ENCODE measurements at places on chromosomes 5 and 9.

GRCh38 chr9:105994970-105995369, 300.6 kb downstream of the TMEM38B start:
- DNase-seq: no peak

DNA sequence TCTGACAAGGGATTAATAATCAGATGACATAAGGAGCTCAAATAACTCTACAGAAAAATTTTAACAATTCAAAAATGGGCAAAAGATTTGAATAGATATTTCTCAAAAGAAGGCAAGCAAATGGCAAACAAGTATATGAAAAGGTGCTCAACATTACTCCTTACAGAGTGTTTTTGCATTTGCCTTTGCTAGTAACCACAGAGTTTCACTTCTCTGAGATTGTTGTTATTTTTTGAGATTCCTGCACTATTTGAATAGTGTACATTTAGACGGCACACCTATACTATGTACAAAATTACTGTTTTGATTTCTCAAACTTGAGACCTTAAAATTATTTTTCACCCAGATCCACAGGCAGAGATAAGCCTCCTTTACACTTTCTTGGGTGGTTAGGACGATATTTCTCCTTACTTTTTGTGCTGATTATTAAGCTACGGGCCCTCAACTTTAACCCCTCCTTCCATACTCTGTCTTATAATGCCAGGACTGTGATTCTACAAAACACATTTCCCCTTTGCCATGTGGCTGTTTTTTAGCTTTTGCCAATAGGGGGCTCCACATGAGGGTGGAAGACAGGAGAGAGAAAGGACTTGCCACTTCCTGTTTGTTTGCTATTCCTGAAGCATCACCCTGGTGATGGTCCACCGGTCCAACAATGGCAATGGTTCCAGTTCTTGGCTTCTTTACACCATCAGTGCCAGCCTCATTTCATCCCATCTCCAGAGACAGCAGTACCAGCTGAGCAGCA, 65.0 kb upstream of the DAP start:
- no peak for DNase-seq

DNA sequence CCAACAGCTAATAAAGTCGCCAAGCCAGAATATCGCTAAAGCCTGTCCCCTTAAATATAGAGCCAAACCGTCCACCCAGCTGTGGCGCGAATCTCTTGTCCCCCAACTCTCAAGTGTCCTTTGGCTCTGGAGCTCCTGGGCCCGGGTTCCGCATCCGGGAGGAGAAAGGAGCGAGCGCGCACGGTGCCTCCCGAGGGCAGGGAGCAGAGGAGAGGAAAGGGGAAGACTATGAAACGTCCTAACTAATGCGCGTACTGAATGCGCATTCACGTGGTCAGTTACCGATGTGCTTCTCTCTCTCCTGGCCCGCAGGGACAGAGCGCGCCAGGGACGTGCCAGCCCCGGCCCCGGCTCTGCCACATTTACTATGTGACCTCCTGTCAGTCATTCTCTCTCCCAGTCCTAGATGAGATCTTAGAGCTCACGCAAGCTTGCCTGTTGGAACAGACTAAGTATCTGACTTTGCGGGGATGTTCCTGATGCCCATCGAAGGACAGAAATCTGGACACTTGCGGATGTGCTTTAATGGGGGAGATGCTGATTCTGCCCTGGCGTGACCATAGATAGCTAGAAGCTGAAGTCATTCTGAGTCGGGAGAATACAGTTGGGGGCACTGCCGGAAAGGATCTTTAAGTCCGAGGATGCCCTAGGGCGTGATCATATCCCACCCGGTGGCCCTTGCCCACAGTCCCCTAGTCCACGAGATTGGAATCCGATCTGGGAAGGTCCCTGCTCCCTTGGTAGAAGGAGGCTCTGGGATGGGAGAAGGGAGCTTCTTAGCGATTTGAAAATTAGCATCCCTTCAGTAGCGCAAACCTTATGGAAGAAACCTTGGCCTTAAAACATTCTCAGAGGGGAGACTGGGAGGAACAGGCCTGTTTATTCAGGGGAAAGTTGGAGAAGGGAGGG, 5.7 kb upstream of the EBF1 start:
- no peak for DNase-seq

DNA sequence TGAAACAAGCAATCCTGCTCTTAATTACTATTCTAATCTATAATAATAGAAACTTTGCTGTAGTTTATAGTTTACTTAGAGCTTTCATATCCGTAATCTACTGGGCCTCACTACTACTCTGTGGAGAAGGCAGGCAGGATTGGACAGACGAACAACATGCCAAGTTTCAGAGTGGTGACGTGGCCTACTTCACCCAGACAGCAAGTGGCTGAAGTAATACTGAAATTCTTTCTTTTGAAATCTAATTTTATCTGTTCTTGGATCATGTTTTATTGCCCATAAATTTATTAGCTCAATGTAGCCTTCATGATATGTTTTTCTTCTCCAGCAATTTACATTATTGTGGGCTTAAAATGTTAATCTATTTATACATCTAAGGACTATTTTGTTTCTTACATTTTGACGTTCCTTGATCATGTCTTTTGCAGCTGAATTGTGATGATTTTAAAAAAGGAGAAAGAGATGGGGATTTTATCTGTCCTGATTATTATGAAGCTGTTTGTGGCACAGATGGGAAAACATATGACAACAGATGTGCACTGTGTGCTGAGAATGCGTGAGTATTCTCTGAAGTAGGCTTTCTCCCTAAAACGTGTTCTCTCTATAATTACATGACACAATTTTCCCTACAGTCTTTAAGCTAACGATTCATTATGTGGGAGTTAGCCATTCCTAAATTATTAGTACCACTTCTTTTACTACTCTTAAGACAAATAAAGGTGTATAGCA, 22.4 kb downstream of the SPINK5 start:
- no peak for DNase-seq

DNA sequence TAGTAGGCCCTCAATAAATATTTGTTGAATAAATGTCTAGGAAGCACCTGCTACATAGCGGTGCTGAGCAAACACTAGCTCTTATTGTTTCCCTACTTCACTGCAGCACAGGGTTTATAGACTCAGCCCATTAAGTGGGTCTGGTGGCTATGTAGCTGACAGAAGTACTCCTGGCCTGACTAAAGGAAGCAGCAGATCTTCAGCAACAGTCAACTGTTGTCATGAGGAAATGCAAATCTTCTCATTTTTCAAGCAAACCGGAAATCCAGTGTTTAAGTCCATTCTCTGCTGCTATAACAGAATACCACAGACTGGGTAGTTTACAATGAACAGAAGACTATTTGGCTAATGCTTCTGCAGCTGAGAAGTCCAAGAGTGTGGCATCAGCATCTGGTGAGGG, 2.8 kb upstream of the TEX10 start:
- no peak for DNase-seq

DNA sequence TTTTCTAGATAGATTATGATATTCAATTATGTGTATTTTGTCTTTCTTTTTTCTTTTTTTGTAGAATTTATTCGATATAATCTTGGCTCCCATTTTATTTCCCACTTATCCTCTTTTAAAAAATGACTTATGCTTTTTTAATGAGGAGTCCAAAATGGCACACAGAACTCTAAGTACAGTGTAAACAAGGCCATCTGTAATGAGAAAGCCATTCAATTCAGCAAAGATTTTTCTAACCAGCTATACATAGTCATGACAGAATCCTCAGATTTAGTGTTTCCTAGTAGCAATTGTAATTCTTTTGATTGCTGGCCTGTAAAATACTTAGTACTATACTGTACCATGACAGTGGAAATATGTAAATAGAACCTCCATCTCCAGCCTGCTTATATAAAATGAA, 651.4 kb downstream of the RAB3C start:
- DNase-seq: no peak

DNA sequence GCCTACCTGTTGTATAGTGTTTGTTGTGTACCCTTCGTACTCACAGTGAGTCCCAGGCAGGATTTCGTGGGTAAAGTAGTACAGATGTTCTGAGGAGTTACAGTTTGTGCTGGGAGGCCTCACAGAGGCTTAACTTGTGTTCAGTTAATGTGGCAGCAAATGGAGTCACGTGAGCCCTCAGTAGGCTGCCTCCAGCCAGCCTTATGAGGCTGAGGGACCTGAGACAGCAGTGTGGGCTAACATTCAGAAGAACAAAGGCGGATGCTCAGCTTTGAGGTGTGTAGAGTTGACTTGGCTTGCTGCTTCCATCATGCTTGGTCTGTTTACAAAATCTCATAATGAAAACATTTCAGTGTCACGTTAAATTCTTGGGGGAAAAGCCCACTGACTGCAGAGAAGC, 118.1 kb downstream of the TRIO start:
- DNase-seq: no peak

DNA sequence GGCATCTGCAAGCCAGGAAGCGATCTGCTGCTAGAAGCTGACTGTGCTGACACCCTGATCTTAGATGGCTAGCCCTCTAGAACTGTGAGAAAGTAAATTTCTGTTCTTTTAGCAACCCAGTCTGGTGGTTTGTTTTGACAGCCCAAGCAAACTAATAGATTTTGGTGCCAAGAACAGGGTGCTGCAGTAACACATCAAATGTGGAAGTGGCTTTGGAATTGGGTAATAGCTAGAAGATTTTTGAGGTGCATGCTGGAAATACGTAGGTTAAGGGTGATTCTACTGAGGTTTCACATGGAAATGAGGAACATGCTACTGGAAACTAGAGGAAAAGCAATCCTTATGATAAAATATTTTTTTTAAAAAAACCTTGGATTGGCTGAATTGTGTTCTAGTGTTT, 153.5 kb upstream of the SH3GL2 start:
- no peak for DNase-seq

DNA sequence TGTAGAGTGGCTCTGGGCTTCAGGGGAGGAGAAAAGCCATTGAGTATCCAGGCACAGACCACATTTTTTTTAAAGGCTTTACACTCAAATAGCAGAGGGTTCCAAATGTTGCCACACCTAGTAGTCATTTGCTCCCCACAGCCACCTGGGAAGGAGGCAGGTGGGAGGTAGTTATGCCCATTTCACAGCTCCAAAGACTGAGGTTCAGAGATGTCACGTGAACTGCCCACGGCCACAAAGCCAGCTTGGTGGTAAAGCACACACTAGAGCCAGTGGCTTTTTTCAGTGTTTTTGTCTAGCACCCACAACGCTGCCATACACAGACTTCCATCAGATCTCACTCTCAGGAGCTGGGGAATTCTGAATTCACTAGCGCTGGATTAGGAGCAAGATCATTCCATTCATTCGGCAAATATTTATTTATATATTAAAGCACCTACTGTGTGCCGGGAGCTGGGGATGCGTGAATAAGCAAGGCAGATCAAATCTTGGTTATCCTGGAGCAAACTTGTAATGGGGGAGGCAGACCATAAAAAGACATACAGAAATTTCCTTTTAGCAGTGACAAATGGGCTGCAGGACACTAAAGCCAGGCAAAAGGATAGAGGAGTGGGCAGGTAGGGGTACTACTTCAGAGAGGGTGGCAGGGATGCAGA, 7.4 kb downstream of the WHRN start:
- DNase-seq: no peak

Data from stimulated activated CD4-positive, alpha-beta T cell treated with anti-CD3 and anti-CD28 coated beads, Interleukin-1b, Interleukin-23, amount 100 ng/mL, for 1 hour (primary cell).